CD4-positive, alpha-beta T cell (primary cell): ENCODE measurements at places on chromosomes 1 and 21.

- DNase-seq, result no peak
Observed at GRCh38 chr1:179840107-179840506, 37.5 kb downstream of the TOR1AIP2 start.

GRCh38 chr1:93605812-93606512, 75.7 kb downstream of the BCAR3 start:
- no peak for DNase-seq

- DNase-seq, result no peak
Observed at GRCh38 chr1:23568608-23569383, 9.5 kb upstream of the ID3 start.

DNA sequence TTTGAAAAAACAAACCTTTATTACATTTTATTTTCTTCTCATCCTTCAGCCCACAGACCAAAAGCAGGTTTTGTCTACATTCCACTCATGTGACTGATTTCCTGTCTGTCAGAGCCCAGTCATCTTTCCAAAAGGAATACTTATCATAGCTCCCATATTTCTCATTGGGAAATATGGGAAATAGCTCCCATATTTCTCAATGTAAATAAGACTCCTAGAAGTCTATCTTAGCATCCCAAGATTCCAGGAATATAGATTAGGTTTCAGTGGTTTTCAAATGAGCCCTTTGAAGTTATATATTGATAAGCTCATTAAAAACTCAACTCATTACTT, 19.1 kb upstream of the NRDC start:
- DNase-seq, result no peak

DNA sequence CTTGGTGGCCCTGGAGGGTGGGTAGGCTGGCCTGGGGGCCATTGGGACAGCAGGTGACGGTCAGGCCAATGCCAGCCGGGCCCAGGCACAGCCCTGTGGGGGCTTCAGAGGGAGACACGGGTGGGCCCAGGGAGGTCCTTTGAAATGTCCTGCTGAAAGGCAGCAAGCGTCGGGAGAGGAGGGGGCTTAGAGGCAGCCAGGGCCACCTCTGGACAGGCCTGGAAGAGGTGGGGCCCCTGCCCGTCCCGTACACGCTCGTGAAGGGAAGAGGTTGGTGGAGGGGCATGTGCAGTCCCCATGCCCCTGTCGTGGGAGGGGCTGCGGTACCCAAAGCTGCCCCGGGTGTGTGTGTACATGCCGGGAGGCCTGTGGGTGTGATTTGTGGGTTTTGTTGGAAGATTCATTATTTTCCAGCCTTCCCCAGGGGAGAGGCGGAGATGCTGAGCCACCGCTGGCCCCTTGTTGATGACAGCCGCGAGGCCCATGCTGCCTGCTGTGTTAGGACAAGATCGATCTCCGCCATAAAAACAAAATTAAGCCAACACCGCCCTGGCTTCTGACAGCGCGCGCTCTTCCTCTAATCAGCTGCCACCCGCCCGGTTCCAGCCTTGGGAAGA, 3.4 kb upstream of the PLCH2 start:
- DNase-seq, result no peak

GRCh38 chr1:29291756-29292155, 55.4 kb downstream of the PTPRU start:
- DNase-seq, result no peak

DNA sequence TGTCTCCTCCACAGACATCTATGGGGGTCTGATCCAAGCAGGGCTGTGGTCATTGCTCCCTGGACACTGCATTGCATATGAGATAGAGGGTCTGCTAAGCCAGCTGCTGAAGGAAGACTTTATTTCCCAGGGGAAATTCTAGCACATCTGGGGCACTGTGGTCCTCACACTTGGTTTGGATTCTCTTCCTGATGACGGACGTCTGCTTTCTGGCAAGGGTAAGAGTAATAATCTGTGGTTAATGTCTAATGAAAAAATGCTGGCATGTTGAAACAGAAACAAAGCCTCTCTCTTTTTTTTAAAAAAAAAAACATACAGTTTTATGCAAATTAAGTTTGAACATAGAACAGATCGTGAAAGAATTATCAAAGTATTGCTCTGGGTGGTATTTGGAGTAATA, 553.9 kb downstream of the DPYD start:
- DNase-seq, result no peak

- DNase-seq, result no peak
Observed at GRCh38 chr21:39182484-39183271, 573 bp downstream of the PSMG1 start.

DNA sequence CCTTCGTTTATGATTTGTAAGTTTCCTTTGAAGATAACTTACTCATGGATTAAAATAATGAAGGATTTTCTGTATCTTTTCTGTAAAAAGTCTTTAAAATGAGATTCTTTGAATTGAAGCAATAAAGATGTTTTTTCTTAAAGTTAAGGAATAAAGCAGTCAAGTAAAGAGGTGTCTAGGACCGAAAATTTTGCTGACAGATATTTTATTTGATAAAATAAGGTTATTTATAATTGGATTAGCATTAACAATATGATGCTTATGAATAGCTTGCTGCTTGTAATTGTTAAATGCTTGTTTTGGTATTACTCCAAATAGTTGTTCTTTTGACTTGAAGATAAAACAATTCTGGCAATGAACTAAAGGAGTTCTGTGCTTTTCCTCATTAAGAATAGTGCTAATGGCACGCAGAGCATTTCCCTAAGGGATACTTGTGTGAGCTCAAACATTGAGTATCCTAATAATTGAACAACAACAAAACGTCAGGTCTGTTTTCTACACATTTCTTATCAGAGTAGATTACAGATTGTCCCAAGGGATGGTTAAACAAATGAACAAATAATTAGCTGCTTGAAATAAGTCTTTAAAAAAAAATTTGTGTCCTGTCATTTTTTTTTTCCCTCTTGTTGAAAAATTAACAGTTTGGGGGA, 16.6 kb downstream of the TSNAX start:
- no peak for DNase-seq

- no peak for DNase-seq
Observed at GRCh38 chr21:41367945-41368734, 6.3 kb downstream of the MX2 start.

GRCh38 chr1:93001893-93002292, 40.6 kb upstream of the DIPK1A start:
- no peak for DNase-seq

GRCh38 chr1:67555461-67556296, 125.5 kb upstream of the SERBP1 start:
- no peak for DNase-seq

GRCh38 chr1:101236516-101237228, at the start of gene S1PR1:
S1PR1 (plus strand) TSS chr1:101237019; CDS start chr1:101238985, 1,966 bp downstream.
- DNase-seq, result peak; percentile 80

DNA sequence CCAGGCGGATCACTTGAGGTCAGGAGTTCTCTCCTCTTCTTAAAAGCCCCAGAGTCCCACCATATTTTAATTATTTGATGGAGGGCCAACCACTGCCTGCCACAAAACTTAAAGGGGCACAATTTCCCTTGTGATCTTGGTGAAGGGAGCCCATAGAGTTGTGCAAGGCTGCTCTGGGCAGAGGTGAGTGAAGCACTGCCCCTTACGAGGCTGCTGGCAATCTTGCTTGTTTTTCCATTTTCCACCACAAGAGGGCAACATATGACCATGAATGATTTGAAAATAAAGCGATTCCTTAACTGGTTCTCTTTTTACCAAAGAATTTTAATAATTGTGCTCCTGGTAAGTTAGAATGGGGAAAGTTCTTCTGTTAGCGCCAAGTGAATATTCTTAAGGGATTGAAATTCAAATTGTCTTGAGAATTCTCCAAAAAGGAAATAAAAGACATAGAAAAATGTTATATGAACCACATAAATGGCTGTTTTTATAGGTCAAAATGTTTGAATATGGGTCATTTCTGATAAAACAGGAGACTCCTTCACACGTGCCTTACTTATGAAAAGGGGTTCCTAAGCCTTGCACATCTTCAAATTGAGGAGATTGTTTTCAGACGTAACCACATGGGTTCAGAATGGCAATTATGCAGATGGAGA, 22.7 kb downstream of the PGM1 start:
- DNase-seq, result peak; percentile 41

DNA sequence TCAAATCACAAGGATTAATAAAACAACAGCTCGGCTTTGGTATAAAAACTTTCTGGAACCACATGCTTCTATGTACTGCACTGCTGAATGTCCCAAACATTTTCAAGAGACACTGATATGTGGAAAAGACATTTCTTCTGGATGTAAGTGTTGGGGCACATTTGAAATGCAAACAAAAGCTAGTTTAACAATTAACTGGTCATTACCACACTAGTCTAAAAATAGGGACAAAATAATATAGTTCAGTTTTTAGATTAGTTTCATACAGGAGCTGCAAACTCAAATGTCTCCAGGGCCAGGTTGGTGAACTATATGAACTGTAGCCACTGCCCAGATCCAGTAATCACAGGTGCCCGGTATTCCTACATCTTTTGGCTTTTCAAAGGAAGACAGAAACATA, 3.2 kb downstream of the IL23R start:
- no peak for DNase-seq
